ENCODE measurements at places on chromosomes 11 and 22.

- DNase-seq, result no peak
- no peaks in the 10 kb centered on the region for H3K36me3 ChIP-seq
- H3K4me3 ChIP-seq, result no peak overlapping the region
These were observed 890 bp upstream of the GLYATL1 start for GRCh38 chr11:58938398-58938797.

DNA sequence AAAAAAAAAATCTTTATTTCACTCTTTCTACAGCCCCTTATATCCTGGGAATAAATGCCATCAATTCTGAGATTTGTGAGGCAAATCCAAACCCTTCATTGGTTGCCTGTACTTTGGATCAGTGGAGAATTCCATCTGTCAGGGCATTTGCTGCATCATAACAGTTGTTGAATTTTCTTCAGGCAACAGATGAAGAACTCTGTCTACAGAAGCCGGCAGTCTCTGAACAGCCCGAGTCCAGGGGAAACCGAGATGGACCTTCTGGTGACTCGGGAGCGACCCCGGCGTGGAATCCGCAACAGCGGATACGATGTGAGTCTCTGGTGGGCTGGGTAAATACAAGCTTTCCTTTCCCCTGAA lies 82.3 kb downstream of the C11orf91 start:
- H3K36me3 ChIP-seq, result no peaks in the 10 kb centered on the region
- H3K27ac ChIP-seq, result no peak overlapping the region
- H3K4me1 ChIP-seq, result no peaks in the 10 kb centered on the region

DNA sequence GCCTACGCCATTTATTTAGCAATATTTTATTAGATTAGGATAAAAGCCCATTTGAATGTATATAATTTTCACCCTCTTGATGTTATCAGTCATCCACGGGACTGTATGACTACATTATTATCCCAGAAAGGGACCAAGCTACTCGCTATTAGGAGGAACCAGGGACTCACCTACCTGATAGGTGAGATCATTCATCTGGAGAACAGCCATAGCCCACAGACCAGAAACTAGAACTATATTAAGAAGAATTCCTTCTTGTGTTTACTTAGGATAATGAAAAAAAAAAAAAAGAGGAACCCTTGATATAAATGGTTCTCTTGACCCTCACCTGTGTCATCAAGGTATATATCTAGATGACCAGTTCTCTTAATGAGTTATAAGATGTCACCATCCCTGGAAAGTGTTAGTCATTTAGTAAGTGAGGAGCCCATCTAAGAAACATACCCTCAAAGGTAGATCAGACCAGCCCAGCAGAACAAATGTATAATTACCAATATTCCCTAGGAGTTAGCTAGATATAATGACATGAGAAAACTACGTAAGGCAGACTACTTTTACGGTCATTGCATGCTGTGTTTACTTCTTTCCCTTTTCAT lies 8.0 kb downstream of the SIK3 start:
- H3K36me3 ChIP-seq, result no peaks in the 10 kb centered on the region
- no peak overlapping the region for H3K4me3 ChIP-seq
- H3K27me3 ChIP-seq, result no peaks in the 10 kb centered on the region

- H3K36me3 ChIP-seq, result no peaks in the 10 kb centered on the region
- H3K27me3 ChIP-seq, result no peaks in the 10 kb centered on the region
- H3K27ac ChIP-seq, result no peak overlapping the region
- no peak overlapping the region for H3K4me3 ChIP-seq
- DNase-seq, result no peak
These were observed 186.1 kb downstream of the DSCAML1 start for GRCh38 chr11:117610901-117611300.

DNA sequence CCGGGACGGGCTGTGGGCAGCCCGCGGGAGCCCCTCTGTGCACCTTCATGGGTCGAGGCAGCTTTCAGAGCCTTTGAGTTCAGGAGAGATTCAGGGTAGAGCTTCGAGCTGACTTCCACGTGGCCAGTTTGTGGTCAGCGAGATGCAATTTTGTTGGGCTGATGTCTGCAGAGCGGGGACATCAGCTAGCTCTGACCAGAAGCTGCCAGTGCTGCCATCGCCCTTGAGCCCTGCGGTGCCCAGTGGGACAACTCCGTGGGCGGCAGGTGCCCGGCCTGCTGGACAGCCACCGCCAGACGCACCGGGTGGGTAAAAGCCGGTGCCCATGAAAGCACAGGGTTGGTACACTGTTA lies 719 bp downstream of the TALDO1 start:
- peaks cover 13% of the 10 kb centered on the region for H3K4me1 ChIP-seq
- H3K4me3 ChIP-seq, result peak overlapping the region; percentile 69
- H3K27me3 ChIP-seq, result no peaks in the 10 kb centered on the region
- H3K36me3 ChIP-seq, result no peaks in the 10 kb centered on the region
